Cortex of kidney (tissue), 1 donor: ENCODE measurements at places on chromosomes 7 and 10.

DNA sequence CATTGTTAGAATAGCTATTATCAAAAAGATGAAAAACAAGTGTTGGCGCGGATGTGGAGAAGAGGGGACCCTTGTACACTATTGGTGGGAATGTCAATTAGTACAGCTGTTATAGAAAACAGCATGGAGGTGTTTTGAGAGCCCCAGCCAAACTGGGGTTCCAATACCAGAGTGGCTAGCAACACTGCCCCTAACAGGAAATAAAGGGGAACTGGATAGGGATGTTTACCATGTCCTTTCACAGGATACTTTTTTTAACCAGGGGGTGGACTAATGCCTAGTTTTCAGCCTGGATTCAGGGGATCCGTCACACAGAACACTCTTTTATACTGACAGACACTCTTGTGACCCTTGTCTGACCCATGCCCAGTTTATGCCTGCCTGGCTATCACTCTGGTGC is 6.9 kb upstream of the GSTK1 start:
- DNase-seq: no peak

- no peak for DNase-seq
Measured at GRCh38 chr10:110723224-110723891, 79.2 kb downstream of the RBM20 start.

DNA sequence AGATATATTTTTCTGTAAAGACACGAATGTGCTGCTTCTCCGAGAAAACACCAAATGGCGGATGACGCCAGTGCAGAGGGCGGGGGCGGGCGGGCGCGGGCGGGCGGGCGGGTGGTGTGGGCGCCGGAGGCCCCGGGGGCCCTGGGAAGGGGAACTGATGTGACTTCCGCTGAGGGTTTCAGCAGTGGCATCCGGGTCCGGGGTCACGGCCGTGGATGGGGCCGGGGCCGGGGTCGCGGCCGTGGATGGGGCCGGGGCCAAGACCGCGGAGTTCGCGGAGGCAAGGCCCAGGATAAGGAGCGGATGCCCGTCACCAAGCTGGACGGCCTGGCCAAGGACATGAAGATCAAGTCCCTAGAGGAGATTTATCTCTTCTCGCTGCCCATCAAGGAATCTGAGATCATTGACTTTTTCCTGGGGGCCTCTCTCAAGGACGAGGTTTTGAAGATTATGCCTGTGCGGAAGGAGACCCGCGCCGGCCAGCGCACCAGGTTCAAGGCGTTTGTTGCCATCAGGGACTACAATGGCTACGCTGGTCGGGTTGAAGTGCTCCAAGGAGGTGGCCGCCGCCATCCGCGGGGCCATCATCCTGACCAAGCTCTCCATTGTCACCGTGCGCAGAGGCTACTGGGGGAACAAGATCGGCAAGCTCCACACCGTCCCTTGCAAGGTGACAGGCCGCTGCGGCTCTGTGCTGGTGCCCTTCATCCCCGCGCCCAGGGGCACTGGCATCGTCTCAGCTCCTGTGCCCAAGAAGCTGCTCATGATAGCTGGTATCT is 20.3 kb upstream of the IGF2BP3 start:
- no peak for DNase-seq

DNA sequence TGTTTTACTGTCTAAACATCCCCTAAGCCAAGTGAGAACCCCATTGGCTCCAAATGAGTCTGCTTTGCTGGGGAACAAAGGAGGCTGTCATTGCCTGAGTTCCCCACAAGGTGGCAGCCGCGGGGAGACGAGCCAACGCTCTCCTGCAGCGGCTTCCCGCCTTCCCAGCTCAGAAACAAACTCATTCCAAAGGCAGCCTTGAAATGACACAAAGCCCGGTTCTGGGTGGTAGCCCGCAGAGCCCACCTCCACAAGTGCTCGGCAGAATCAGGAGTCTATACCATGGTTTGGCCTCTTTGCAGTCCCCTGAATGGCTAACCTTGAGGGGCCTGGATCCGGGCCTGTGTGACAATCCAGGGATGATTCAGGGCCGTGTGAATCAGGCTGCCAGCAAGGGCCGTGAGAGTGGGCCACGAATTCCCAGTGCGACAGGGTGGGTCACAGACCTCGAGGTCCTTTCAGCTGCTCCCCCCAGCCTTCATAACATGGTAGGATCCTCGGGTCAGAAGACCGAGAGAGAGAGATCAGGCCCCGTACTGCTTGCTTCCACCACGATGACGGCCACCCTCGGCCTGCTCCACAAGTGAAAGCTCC is 79.7 kb downstream of the DLG5 start:
- DNase-seq: no peak

GRCh38 chr7:138700857-138701536 is at the start of gene SVOPL:
Gene SVOPL, minus strand, starts transcription at chr7:138701362. Its CDS starts 22,317 bp downstream, at chr7:138679045.
- no peak for DNase-seq

DNA sequence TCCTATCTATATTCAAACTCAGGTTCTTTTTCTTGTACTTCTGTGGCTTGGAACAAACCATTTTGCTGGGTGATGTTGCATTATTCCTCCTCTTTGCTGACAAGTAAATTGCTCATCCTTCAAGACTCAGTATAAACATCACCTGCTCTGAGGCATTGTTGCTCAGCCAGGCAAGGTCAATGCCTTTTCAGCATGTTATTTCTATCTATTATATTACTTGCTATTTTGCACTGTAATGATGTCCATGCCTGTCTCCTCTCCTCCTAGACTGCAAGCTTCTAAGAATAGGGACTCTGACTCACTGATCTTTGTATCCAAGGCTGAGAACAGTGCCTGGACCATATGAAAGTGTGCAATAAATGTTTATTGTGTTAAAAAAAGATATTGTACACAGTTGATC is 293.8 kb downstream of the RNLS start:
- no peak for DNase-seq

DNA sequence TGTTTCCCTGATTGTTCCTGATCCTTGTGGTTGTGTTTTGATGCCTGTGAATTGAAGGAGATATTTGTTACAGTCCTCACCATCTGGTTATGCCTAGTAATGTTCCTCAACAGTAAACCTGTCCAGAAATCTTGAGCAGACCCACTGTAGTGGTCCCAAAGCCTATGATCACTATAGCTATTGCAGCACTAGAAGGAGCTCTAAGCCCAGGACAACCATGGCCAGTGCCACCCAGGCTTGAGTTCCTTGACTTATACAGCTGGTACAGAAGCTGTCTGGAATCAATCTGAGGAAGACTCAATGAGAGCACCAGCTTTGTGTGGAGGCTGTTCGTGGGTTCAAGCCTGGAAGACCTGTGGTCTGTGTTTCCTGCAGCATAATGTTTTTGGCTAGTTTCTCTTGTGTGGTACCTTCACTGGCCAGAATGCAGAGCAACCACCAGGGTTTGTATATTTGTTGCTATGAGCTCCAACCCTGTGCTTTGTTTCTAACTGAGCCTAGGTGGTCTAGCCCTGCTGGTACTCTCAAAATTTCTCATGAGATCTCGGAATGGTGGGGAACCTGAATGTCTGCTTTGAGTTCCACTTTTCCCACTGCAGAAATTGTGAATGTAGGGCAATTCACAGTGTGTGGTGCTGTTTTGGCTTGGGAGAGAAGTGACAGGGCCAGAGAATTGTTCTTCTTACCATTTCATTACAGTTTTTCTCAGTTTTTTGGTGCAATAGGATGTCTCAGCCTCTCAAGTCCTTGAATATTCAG is 355.2 kb downstream of the SUGCT start:
- no peak for DNase-seq

GRCh38 chr10:110553905-110554304 is 13.6 kb upstream of the SMC3 start:
- no peak for DNase-seq

GRCh38 chr7:29765490-29765889 is 40.8 kb upstream of the WIPF3 start:
- no peak for DNase-seq

GRCh38 chr10:50605269-50605950 is 18.3 kb downstream of the SGMS1 start:
- no peak for DNase-seq

- no peak for DNase-seq
Measured at GRCh38 chr7:98760201-98760651, 109.6 kb downstream of the TMEM130 start.

- DNase-seq: no peak
Measured at GRCh38 chr7:28405662-28406061, 6.7 kb upstream of the CREB5 start.

DNA sequence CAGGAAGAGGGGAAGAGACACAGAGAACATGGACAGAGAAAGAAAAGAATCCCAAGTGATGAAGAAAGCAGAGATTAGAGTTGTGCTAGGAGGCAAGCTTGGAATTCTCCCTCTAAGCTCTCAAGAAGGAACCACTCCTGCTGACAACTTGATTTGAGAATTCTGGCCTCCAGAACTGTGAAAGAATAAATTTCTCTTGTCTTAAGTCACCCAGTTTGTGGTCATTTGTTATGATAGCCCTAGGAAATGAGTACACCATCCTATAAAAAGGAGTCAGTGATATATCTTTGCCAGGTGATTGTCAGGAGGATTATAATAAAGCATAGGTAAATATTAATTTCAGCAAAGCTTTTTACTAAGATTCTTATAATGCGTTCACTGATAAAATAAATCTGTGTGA is 82.7 kb upstream of the TFEC start:
- no peak for DNase-seq

DNA sequence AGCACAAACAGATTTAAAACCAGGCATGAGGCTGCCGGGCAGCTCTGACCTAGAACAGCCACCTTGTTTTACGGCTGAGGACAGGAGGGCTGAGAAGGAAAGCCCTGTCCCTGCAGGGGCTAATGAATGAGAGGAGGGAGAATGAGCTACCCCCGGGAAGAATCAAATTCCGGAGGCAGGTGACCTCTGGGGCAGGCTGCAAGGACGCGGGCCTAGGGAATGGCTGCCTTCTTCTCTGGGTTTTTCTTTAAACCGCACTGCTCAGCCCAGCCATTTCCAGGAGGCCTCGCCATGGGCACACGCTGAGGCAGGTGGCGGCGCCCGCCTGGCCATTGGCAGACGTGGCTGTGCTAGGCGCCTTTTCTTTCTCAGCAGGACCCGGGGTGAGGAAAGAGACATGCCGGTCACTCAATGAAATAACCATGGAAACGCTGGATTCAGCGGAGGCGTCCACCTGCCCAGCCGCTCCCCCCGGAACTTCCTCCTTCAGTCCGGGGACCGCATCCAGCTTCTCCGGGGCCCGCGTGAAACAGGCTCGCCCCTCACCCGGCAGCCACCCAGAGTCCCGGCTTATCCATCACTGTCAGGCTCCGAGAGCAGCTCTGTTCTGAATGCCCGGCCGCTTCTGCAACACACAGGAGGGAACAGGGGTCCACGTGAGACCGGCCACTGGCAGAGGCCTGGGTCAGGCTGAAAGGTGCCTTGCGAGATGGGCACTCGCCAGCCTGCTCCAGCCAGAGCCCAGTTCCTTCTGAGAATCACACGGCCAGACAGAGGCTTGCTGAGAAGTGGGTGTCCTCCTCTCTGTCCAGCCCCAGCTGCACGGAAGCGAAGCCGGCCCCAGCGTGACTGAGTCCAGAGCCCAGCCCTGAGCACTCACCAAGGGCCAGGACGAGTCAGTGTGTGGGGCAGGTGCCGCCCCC is 82.1 kb downstream of the PDGFA start:
- no peak for DNase-seq

DNA sequence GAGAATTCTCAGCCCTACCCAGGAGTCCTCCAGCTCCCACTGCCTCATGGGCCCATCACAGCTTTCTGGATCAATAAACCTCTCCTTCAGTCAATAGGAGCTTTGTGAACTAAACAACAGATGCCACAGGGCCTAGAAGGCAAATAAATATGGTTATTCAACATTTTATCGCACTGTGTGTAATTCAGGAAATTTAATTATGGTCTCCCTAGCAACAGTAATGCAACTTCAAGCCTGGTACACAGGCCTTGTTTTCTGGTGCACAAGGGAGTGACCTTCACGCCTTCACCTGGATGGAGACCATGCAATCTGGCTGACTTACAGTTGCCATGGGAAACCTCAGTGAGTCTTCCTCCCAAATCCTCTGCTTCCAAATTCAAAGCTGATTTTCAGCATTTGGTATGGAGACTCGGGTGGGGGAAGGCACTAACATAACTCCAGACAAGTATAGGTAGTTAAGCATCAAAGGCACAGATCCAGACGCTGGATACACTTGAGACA is 441.0 kb upstream of the NPVF start:
- no peak for DNase-seq

DNA sequence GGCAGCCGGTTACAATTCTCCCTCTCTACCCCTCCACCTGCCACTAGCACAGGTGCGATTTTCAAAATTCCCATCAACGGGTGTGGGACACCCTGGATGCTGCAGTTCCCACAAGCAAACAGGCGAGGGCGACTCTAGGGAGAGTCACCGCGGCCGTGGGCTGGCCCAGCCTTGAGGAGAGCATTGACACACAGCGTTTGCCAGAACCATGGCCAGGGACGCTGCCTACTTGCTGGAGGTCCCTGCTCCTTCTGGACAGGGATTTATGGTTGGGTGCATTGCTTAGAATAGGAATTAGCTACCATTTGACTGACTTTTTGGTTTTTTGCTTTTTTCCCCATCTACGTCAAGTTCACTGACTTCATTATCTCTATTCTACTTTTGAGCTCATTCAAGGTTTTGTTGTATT is 19.0 kb upstream of the CLDN4 start:
- no peak for DNase-seq

DNA sequence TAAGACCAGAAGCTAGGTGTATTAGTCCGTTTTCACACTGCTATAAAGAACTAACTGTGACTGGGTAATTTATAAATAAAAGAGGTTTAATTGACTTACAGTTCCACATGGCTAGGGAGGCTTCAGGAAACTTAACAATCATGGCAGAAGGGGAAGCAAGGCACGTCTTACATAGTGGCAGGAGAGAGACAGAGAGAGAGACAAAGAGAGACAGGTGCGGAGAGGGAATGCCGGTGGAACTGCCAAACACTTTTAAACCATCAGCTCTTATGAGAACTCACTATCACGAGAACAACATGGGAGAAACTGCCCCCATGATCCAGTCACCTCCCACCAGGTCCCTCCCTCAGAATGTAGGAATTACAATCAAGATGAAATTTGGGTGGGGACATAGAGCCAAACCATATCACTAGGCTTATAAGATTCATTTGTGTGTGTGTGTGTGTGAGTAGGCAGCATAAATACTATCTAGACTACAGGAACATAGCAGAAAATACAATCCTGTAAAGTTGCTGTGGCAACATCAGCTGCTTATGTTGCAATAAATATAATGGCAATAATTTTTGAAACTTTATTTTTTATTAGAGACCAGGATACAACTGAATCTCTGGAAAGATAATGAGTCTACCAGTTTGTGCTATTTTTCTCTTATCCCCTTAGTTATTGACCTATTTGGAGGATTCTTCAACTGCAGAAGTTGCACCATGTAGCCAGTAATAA is 77.1 kb downstream of the NRF1 start:
- no peak for DNase-seq

DNA sequence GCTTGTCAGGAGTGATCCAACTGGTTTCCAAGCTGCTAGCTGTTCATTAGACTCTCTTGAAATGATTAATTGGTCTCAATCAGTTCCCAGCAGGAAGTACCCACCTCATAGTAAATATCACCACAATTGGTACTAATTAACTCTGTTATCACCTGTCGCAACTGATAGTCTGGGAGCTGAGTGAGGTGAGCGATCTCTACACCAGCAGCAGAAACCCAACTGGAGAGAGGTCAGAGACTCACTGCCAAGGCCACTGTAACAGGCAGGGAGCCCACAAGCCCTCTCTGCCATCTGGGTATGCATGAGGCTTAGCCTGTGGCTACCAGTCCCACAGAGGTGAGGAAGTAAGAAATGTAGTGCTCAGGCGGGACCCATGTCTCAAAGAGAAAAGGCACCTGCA is 245.5 kb downstream of the DYNC1I1 start:
- no peak for DNase-seq

- DNase-seq: no peak
Measured at GRCh38 chr10:71812016-71812912, 38.8 kb downstream of the PSAP start.
